Activated T-helper 1 cell treated with anti-CD3 and anti-CD28 coated beads, Interleukin-2, amount 50 U/mL, for 16 hours (primary cell): ENCODE measurements at places on chromosomes 1 and 21.

GRCh38 chr1:231986631-231987336, 360.2 kb downstream of the DISC1 start:
- DNase-seq: no peak

- peak; percentile 20 for DNase-seq
Observed at GRCh38 chr21:26169611-26170470, 729 bp downstream of the APP start.

DNA sequence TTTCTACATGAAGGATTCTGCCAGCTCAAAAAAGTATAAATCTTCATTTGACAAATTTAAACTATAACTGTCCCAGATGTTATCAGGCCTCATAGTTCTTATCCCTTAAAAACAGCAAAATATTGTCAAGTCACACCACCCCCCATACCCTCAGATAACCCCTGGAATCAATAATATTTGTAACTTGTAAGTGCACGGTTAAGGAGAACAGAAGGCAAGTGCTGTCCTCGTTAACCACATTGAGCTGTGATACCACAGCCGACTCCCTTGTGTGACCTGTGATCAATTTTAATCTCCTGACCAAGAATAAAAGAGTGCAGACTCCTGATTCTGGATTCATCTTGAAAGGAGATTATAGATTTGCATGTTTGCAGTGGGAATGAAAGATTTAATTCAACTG, 310.7 kb downstream of the DPYD start:
- DNase-seq: no peak

- DNase-seq: no peak
Observed at GRCh38 chr1:9882296-9882944, 27.6 kb downstream of the CTNNBIP1 start.

- no peak for DNase-seq
Observed at GRCh38 chr1:191582169-191582568, 576.1 kb upstream of the RGS18 start.

DNA sequence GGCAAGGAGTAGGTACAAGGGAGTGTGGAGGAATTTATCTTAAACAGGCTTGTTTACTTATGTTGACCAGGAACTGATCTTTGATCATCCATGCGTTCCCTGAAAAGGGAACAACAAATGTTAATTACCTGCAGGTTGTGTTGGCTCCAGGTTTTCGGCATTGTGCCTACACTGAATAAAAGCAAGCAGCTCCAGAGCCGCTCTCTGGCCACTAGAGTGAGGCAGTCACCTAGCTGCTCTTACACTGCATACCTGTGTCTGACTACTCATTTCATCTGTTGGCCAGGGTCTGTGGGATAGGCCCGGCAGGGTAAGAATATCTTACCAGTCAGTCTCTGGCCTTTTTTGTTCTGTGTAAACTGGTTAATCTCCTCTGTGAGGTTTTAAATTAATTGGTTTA, 183.6 kb downstream of the HFM1 start:
- DNase-seq: no peak

DNA sequence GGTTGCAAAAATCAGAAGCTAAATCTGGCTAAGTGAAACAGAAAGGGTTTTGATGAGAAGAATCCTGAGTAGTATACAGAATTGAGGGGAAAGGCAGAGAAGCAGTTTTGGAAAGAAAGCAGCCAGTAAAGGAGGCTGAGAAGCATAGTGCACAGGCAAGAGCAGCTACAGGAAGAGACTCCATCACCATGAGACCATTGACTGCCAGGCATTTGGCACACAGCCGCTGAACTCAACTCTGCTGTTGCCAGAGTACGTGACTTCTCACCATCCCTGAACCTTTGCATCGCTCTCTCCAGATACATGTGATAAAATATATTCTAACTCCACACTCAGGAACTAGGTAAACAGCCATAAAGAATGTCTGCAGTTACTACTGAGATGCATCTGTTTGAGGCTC, 128.3 kb upstream of the C1orf21 start:
- no peak for DNase-seq

DNA sequence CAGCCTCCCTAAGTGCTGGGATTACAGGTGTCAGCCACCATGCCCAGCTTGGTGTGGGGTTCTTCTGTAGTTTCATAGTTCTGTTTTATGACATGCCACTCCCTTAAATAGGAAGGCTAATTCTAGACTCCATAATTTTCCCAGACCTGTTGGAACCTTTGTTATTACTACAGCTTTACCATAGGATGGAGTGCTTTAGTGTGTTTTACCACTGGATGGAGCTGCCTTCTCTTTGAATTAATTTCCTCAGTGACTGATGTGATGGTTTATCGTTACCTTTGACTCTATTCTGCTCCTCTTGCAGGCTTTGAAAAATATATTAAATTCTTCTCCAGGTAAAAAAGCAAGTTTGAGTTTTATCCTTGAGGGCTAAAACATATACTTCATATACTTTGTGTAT, 84.6 kb upstream of the NEK7 start:
- DNase-seq: no peak

DNA sequence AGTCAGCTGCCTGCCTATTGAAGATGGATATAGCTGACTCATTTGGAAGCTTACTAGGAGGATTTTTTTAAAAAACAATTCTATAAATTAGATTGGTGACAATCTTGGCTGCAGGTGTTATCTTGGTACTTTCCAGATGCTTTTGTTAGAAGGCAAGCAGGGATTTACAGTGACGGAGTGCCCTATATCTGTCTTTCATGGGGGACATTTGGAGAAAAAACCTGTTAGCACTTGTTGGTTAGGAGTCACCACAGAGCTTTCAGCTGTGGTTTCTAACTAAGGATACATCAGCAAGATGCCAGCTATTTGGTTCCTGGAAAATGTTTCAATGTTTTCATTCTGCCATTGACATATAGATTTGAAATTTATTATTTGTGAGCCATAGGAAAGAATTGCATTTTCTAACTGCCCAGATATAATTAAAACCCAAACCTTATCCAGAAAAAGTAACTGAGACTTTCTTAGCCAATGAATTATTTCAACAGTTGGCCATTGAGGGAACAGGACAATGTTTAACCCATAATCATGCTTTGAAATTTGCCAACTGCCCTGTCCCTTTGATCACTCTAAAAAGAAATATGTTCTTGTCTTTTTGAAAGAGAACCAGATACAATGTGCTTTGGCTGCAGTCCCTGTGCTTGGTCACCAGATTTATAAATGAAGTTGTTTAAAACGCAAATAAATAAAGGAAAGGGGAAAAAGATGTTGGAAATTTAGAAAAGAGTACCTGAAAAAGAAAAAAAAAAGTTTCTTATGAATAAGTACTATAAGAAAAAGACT, 761.0 kb upstream of the CXADR start:
- DNase-seq: no peak

DNA sequence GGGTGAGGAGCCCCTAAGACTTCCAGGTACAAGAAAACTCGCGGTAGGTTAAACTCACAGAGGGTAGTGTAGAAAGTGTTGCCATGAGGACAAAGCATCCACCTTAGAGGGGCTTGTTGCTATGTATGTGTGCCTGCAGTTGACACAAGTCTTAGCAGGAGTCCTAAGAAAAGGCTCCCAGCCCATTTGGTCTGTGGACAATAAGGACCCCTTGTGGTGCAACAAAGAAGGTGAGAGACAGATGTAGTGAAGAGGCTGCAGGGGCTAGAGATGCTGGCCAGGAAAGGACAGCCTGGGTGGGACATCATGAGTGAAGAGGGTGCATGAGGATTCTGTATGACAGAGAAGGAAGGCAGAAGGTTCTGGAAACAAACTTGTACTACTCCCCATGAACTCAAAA, 36.3 kb upstream of the IL10 start:
- no peak for DNase-seq

DNA sequence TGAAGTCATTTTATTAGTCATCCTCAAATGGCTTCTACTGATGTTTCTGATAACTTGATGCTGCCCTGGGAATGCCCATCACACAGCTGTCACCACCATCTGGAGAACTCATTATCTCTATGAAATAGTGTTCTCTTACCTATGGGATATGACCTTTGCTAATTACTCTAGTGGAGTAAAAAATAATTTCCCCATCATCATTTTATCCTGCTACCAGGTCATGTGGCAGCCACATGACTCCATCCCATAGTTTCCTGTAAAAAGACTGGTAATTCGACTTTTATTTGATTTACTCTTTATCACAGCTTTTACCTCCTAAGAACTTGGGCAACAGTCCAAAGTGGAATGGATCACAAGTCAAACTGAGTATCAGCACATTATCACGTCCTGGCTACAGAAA, 76.1 kb upstream of the USP25 start:
- DNase-seq: no peak

DNA sequence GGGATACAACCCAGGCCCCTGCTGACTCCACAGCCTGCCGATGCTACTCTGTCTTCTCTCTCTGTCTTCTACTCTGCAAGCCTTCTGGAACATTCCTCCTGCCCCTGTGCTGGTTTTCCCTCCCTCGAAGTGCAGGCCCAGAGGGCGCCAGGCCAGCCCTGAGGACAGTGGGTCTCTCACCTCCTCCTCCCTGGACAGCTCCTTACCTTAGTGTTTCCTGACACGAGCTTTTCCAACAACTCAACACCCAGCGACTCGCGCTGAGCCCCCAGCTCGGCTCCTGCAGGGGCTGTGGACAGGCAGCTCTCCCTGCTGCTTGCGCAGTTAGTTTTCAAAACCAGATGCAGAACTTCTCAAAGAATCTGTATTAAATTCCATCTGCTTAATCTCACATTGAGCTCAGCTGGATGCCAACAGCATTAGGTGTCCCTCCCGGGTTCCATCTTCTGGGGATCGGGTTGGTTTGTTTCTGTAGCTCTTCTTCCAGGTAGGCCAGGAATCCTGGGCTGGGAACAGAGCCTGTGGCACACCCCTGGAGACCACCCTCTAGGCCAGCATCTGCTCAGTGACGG, 54.2 kb downstream of the PTPRU start:
- DNase-seq: no peak

DNA sequence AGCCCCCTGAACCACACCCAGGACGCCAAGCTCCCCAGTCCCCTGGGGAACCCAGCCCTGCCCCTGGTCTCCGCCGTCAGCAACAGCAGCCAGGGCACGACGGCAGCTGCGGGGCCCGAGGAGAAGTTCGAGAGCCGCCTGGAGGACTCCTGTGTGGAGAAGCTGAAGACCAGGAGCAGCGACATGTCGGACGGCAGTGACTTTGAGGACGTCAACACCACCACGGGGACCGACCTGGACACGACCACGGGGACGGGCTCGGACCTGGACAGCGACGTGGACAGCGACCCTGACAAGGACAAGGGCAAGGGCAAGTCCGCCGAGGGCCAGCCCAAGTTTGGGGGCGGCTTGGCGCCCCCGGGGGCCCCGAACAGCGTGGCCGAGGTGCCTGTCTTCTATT, 42.7 kb upstream of the ARHGEF16 start:
- DNase-seq: no peak

- DNase-seq: no peak
Observed at GRCh38 chr1:207430602-207431001, 23.5 kb upstream of the CR2 start.

- DNase-seq: no peak
Observed at GRCh38 chr1:228100822-228101613, 2.1 kb downstream of the C1orf35 start.

- no peak for DNase-seq
Observed at GRCh38 chr1:94539496-94539895, 2.1 kb downstream of the F3 start.

DNA sequence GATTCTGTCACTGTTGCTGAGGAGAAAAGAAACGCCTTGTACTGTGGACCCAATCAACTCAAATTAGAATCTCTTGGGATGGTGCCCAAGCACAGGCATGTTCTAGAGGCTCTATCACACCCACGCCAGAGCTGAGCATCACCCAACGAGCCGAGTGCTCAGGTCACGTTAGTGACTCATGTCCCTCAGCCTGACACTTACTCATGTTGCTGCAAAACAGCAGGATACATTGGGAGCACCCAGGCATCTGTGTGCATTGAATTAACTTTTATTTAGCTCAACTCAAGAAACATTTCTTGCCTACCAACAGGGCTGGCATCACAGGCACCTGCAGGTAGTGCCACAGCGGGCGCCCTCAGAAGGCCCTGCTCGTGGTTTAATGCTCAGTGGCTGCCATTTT, 149.8 kb downstream of the ETS2 start:
- DNase-seq: no peak

GRCh38 chr1:41419584-41420295, 58.5 kb downstream of the FOXO6 start:
- DNase-seq: no peak

DNA sequence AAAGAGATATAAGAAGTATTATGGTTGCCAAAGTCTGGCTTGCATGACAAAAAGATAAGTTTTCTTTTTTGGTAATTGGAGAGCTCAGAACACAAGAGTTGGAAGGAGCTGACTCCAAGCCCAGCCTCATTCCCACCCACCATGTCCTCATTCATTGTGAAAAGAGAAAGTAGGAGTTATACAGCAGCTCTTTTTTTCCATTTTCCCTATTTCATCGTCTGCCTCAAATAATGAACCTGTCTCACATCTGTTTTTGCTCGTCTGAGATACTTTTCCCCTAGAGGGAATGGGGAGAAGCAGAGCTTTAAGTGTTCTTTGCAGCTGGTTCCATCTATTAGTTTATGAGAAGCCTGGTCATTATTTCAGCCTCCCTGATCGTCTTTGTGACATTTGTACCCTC, 34.7 kb downstream of the AGT start:
- no peak for DNase-seq

- no peak for DNase-seq
Observed at GRCh38 chr1:6811583-6811982, 26.3 kb downstream of the CAMTA1 start.

- no peak for DNase-seq
Observed at GRCh38 chr1:192489047-192489446, 86.5 kb upstream of the RGS1 start.

DNA sequence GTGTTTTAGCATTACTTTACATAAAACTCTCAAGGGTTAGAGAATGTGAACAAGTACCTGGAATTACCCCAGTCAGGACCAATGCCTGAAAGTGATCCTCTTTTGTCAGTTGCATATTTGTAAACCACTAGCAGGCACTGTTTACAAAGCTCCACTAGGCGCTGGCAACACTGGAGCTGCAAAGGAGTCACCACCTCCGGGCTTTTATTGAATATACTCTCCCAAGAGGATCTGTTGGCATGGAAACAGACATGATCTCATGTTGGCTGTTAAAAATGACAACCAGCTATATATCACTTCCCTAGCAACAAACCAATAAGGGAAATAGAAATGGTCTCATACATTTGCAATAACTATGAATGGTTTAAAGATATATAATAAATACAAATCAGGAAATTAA, 116.0 kb downstream of the TTLL7 start:
- DNase-seq: no peak

DNA sequence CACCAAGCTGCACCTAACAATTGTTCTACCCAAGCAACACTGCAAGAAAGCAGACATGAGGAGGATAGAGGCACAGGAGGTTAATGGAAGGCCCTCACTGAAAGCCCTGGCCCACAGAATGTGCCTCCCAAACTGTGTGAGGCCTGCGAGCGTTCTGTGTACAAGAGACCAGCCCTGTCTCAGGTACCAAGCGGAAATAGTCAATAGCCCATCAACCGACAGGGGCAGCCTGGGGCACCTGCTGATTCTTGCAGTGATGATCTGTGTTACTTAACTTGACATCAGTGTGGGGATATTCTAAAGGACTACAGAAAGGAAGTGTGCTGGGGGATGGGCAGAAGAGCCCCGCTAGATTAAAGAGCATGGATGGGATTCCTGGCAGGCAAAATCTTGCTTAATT, 392.4 kb downstream of the KCNH1 start:
- no peak for DNase-seq
